Vagina (tissue), 2 donors: ENCODE measurements at places on chromosomes 7 and 10. TPM values are rescaled to one million over a fixed set of nuclear protein-coding genes. Genes with fewer than 3 reads are reported as not detected.

ACHE gene
- total RNA-seq: 9.3 TPM

KCNMA1 gene
- 94.3 TPM for total RNA-seq

- no peak for DNase-seq
These were observed 15.1 kb upstream of the SVIL start for GRCh38 chr10:29649561-29650551.

DNA sequence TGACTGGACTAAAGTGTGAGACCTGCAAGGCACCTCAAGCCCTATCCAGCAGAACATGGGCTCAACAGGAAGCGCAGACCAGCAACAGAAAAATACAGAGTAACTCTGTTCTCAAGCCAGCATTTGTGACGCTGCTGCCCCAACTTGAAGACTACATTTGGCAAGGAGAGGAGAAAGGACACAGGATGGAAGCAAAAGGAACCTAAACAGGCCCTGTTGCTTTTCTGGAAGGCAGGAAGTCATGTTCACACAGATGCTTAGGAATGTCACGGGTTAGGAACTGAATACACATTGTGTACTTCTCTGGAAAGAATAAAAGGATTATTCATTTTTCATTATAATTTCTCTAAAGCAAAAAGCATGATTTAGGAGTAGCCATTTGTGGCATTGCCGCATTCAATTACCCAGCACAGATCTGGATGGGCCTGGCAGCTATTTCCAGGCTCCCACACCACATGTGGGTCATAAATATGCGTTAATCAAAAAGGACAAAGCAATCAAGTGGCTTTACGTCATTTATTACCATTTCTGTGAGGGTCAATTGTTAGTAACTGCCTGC is 19.8 kb upstream of the TOMM7 start:
- no peak for DNase-seq

- DNase-seq: no peak
These were observed 59.2 kb upstream of the ZMIZ2 start for GRCh38 chr7:44689427-44689826.

GRCh38 chr7:142801601-142802295 is 31.0 kb downstream of the PRSS2 start:
- DNase-seq: no peak
